ENCODE measurements at places on chromosomes 13 and 19. TPM values are rescaled to one million over a fixed set of nuclear protein-coding genes. Genes with fewer than 3 reads are reported as not detected.

The NLRP9 gene
- not detected for total RNA-seq

The EHD2 gene
- total RNA-seq, result 14.6 TPM

- H3K4me3 ChIP-seq, result no peak overlapping the region
- H3K27ac ChIP-seq, result no peak overlapping the region
- H3K36me3 ChIP-seq, result no peaks in the 10 kb centered on the region
- H3K4me1 ChIP-seq, result no peaks in the 10 kb centered on the region
Observed at GRCh38 chr19:56765137-56765536, 75.4 kb downstream of the PEG3 start.

DNA sequence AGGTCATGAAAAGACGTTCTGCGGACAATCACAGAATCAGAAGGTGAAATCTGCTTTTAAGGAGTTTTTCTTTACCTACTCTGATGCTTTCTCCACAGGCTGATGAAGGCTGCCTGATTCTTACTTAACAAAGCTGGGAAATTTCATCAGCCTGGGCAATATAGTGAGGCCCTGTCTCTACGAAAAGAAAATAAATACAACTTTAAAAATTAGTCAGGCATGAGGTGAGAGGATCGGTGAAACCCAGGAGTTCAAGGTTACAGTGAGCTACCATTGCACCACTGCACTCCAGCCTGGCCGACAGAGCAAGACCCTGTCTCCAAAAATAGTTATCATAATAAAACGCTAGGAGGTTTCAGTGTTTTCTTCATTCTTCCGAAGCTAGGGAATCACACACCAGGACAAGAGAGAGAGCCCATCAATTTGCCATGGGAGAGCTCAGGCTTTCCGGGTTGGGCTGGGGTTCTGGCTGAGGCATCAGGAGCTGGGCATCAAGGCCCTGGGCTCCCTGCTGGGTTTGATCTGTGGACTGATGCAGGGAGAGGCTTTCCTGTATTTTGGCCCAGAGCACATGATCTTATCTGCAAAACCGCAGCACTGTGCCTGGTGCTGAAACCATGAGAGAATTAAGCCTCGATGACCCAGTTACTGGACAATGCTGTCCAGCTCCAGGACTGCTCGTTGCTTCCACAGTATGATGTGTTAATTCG lies 25.1 kb upstream of the CEBPG start:
- no peaks in the 10 kb centered on the region for H3K4me1 ChIP-seq
- H3K27me3 ChIP-seq, result no peaks in the 10 kb centered on the region
- no peak for DNase-seq

The ACP7 gene
- total RNA-seq, result 0.45 TPM

GRCh38 chr13:109977212-109977968 lies 191.0 kb upstream of the IRS2 start:
- no peaks in the 10 kb centered on the region for H3K36me3 ChIP-seq
- H3K4me1 ChIP-seq, result no peaks in the 10 kb centered on the region
- no peaks in the 10 kb centered on the region for H3K27me3 ChIP-seq
- H3K4me3 ChIP-seq, result no peak overlapping the region
- no peak overlapping the region for H3K27ac ChIP-seq

The ZNF675 gene
- total RNA-seq, result 12.9 TPM

The CACNA1A gene
- total RNA-seq, result not detected

The CELF5 gene
- total RNA-seq, result not detected

DNA sequence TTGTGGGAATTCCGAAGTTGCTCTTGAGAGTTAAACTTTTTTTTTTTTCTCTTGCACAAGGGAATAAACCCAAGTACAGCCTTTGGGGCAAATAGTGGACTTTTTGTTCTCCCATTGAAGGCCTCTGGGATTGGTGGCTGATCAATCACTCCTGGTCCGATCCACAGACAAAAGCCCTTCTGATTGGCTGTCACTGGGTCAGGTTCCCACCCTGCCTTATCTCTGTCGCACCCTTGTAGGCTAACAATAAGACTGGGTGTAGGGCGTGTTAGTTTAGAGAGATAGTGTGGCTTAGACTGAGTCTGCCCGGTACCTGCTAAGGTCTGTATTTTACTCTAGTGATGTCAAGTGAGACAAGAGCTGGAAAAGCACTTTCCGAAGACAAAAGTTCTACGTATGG lies 380.8 kb downstream of the NDFIP2 start:
- no peaks in the 10 kb centered on the region for H3K27me3 ChIP-seq
- H3K4me1 ChIP-seq, result peaks cover 37% of the 10 kb centered on the region
- H3K4me3 ChIP-seq, result no peak overlapping the region

- H3K36me3 ChIP-seq, result no peaks in the 10 kb centered on the region
- no peaks in the 10 kb centered on the region for H3K27me3 ChIP-seq
- H3K4me1 ChIP-seq, result no peaks in the 10 kb centered on the region
- no peak for DNase-seq
- peak overlapping the region; percentile 23 for H3K27ac ChIP-seq
Observed at GRCh38 chr13:99299920-99300341, 7.3 kb downstream of the GPR183 start.

The CATSPERD gene
- not detected for total RNA-seq

DNA sequence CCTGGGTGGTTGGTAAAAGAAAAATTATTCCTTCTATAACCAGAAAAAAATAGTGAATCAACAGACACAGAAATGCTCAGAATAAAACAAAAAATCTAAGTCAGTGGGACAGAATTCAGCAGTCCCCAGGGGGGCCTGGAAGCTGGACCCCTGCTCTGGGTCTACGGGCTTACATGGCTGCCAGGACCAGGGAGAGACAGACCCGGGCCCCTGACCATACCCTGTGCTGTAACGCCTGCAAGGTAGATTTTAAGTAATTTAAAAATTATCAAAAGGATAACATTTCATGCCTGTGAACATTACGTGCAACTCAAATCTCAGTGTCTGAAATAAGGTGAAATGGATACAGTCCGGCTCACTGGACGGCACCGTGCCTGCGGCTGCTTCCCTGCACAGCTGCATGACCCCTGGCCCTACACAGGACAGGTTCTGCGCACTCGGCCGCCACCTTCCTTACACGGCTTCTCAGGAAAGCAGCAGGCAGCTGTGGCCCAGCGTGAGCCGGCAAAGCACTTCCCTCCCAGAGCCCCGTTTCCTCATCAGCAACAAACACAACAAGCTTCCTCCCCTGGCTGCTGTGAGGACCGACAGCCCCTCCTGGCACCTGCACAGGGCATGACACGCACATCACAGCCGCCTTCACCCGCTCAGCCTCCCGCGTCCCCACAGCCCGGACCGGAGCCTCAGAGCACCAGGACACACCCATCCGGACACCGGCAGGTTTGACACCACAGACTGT lies 22.2 kb downstream of the RASA3 start:
- H3K4me1 ChIP-seq, result peaks cover 3% of the 10 kb centered on the region
- H3K4me3 ChIP-seq, result no peak overlapping the region
- no peak overlapping the region for H3K27ac ChIP-seq
- no peak for DNase-seq

DNA sequence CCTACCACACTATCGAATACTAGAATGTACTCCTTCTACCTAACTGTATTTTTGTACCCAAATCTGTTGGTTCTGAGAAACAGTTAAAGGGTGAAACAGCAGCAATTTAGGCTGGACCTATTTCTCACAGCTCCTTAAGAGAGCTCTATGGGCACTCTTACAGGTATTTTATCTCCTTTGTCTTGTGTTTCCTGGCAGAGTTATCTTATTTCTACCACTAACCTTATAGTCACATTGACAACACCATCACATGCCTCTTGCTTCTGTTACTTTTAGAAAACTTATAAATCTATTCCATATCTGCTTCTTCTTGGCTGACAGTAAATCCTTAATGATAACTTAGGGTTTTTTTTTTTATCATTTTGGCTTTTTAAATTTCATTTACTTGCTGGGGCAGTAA lies 130.7 kb downstream of the MYO16 start:
- no peaks in the 10 kb centered on the region for H3K4me1 ChIP-seq
- DNase-seq, result no peak
- H3K27ac ChIP-seq, result no peak overlapping the region
- no peaks in the 10 kb centered on the region for H3K27me3 ChIP-seq

DNA sequence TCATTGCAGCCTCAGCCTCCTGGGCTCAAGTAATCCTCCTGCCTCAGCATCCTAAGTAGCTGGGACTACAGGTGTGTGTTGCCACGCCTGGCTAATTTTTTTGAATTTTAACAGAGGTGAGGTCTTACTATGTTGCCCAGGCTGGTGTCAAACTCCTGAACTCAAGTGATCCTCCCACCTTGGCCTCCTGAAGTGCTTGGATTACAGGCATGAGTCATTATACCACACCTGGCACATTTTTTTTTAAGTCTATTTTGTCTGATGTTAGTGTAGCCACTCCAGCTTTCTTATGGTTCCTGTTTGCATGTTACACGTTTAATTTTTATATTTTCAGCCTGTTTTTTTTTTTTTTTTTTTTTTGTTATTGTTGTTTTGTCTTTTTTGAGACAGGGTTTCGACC lies 24.8 kb downstream of the KDM4B start:
- H3K27ac ChIP-seq, result no peak overlapping the region
- peaks cover 16% of the 10 kb centered on the region for H3K4me1 ChIP-seq
- H3K4me3 ChIP-seq, result no peak overlapping the region
- DNase-seq, result no peak
- H3K27me3 ChIP-seq, result no peaks in the 10 kb centered on the region
- H3K36me3 ChIP-seq, result no peaks in the 10 kb centered on the region

The EFNA2 gene
- total RNA-seq, result 18.6 TPM

Measured in Caco-2 (cell line).